ENCODE measurements at places on chromosomes 6 and 20.

- DNase-seq: no peak
Measured at GRCh38 chr6:32058511-32058963, 20.3 kb downstream of the CYP21A2 start.

GRCh38 chr6:37137201-37138090 is 32.5 kb upstream of the PIM1 start:
- DNase-seq: no peak

- no peak for DNase-seq
Measured at GRCh38 chr6:92779746-92780145, 639.6 kb downstream of the EPHA7 start.

DNA sequence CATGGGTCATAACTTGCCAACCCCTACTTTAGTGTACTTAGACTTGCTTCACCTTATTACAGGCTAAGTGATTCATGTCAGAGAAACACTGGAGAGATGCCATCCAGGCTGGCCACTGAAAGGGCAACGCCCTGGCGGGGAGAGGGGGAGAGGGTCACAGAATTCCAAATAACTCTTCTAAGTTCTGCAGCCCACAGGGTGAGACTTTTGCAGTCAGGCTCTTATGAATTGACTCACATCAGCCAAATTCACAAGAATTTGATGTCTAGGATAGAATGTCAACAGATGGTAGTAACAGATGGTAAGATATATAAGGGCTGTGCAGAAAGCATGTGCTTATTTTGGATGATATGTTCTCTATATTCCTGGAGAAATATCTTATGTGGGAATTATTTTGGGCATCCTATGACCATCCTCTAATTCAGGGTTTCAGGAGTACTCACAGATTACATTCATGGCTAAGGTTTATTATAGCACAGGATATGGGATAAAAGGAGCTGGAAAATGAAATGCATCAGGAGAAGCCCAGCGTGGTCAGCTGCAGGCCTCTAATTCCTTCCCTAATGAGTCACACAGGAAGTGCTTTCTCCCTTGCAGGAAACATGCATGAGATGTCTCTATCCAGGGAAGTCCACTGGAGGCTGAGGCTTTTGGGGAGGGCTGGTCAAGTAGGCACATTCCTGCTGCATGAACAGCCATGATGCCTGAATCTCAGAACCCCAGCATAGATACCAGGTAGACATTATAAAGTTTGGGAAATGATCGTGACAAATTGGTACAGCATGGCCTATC is 58.7 kb upstream of the RIN2 start:
- DNase-seq: no peak
